ENCODE measurements at places on chromosomes 12 and 14.

GRCh38 chr12:30784508-30784907 is 29.8 kb upstream of the CAPRIN2 start:
- no peak for DNase-seq

- DNase-seq, result no peak
Observed at GRCh38 chr12:69410571-69410970, 51.0 kb downstream of the YEATS4 start.

DNA sequence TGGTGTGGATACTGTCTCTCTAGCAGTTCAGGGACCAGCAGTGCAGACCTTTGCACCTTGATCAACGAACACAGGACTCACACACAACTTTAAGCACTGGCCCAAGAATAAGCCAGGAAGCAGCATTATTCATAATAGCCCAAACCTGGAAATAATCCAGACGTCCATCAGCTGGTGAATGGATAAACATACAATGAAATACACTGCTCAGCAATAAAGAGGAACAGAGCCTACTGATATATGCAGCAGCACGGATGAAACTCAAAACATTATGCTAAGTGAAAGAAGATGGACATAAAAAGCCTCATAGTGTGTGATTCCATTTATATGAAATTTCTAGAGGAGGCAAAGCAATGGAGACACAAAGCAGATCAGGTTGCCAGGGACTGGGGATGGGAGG is 303.9 kb upstream of the FKBP4 start:
- DNase-seq, result no peak

- DNase-seq, result no peak
Observed at GRCh38 chr14:64604881-64605280, 55.1 kb downstream of the PPP1R36 start.

GRCh38 chr14:90447720-90448497 is 51.1 kb downstream of the CALM1 start:
- DNase-seq, result no peak

DNA sequence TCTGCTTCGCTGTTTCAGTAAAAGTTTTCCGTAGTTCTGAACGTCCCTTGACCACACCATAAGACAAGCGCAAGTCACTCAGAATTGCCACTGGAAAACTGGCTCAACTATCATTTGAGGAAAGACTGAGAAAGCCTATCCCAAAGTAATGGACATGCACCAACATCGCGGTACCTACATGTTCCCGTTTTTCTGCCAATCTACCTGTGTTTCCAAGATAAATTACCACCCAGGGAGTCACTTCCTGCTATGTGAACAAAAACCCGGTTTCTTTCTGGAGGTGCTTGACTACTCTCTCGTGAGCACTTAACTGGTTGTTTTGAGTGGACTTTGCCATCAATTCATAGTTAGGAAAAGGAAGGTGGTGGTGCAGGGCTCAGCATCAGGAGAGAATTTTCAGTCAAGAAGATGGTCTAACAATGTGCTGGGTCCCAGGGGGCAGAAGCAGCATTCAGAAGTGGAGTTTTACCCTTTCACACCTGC is 1.4 kb downstream of the EGLN3 start:
- no peak for DNase-seq

DNA sequence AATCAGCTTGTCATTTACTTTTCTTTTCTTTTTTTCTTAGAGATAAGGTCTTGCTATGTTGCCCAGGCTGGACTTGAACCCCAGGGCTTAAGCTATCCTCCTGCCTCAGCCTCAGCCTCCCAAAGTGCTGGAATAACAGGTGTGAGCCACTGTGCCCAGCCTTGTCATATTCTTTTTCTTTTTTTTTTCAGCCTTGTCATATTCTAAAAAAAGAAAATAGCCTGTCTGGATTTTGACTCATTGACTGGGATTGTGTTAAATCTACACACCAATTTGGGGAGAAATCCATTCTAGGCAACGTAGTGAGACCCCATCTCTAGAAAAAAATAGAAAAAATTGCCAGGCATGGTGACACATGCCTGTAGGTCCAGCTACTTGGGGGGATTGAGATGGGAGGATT is 24.1 kb downstream of the ATP5MC2 start:
- no peak for DNase-seq

DNA sequence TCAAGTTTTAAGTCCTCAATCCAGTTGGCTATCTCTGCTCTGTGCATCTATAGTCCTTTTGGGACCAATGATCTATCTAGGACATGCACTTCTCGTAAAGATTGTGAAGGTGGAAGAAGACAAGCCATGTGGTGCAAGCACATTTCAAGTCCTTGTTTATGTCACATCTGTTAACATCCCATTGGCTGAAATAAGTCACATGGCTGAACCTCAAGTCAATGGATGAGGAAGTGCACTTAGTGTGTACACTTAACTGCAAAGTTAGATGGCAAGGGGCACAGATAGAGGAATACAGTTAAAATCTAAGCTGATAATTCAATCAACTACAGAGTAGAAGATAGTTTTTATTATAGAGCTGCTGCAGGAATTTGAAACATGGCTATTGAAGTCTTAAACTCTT is 362.8 kb upstream of the TBX3 start:
- DNase-seq, result no peak

DNA sequence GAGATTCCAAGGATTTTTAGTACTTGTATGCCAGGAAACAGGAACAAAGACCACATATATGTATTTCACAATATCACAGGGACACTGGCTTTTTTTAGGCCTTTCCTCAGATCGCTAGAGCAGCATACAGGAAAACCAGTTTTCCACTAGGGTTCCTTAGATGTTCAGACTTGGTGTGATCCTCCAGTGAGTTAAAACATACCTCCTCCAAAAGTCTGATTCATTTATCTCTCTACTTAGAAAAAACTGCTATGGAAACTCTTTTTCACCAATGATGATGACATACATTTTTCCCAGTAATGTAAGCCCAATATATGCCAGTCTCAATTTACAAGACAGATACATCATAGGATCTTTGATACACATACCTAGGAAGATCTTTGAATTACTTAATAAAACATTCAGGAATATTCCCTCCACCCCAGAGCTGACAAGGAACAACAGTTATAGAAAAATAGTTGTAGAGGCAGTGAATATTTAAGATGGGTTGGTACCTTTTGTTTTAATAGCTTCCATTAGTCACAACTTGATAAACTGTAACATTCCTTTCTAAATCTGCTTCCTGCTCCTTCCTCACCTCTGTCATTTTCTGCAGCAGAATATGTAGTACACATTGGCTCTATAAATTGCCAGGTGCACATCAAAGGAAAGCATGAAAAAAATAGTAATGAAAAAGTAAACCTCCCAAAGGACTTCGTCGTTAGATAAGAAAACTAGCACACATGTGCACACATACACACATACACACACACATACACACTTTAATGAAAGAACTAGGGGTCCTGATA is 27.5 kb downstream of the BCAT1 start:
- no peak for DNase-seq
